ENCODE measurements at places on chromosomes 1 and 21.

DNA sequence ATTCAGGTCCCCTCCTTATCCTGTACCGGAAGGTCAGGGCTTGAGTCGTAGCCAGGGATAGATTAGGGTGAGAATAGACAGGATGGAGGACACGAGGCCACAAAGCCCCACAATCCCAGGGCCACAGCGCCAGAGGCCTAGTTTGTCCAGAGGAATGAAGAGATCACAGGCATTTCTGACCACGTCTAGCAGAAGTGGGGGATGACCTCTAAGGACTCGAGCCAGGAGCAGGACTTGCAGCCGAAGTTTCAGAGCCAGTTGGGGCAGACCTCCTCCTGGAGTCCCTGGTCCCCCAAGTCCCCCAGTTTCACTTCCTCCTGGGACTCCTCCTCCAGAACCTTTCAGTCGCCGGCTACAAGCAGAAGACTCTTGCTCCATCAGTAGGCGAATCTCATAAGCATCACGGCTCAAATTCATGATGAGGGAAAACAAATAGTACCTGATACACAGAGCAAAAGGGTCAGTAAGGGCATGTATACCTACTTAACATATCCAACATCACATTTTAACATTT lies 2.3 kb upstream of the ITGA10 start:
- no peak for DNase-seq

DNA sequence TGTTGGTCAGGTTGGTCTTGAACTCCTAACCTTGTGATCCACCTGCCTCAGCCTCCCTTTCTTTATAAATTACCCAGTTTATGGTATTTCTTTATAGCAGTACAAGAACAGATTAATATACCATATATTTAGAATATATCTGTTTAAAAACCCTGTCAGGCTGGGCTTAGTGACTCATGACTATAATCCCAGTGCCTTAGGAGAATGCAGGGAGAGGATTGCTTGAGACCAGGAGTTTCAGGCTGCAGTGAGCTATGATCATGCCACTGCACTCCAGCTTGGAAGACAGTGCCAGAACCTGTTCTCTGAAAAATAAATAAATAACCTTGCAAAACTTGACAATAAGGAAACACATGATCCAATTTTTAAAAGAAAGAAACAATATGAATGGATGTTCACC lies 43.9 kb downstream of the ZNF684 start:
- DNase-seq = no peak

DNA sequence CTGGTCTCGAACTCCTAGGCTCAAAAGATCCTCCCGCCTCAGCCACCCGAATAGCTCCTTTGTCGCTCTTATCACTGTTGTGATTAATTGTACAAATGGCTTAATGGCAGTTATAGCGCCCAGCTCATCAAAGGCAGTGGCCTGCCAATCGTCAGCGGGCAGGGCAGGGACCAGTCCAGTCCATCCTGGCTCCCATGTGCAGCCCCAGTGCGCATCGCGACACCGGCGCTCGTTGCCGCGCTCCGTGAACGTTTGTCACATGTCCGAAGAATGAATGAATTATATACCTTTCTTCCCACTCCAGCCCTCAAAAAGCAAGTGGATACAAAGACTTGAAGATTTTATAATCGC lies 18.4 kb downstream of the MTX1 start:
- no peak for DNase-seq

- no peak for DNase-seq
Measured at GRCh38 chr1:243796016-243796415, 54.0 kb downstream of the AKT3 start.

DNA sequence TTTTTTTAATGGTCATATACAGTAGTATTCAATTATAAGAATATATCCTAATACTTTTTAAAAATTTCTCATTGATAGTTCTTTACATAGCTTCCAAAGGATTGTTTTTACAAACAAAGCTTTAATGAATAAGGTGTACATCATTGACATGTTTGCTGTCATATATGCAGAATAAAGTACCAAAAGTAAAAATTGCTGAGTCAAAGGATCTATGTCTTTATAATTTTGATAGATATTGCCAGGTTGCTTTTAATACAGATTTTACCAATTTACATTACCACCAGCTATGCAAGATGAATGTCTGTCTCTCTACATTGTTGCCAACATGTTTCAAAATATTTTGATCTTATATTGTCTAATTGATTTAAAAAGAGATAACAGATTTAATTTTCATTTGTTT lies 173.9 kb upstream of the FAM78B start:
- no peak for DNase-seq

- DNase-seq = no peak
Measured at GRCh38 chr1:75616436-75617433, 5.8 kb upstream of the SLC44A5 start.

GRCh38 chr21:39658066-39658465 lies 45.3 kb downstream of the B3GALT5 start:
- DNase-seq = no peak

DNA sequence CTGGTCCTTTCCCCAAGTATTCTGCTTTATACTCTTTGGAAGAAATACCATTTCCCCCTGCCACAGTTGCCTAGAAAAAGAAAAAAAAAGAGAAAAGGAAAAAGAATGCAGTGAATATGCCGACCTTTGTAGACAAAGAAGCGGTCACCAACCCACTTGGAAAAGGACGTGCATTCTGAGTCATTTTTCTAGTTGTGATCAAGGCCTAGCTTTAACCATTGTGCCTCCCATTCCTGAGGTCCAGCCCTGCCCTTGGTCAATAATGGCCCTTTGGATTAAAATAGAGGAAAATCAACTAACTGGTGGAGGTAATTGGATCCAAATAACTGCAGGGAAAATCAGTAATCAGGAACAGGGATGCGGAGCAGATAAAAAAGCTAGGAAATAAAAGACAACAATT lies 24.8 kb downstream of the S1PR1 start:
- DNase-seq = no peak

GRCh38 chr1:236147521-236148469 lies 5.5 kb downstream of the GPR137B start:
- DNase-seq = no peak

DNA sequence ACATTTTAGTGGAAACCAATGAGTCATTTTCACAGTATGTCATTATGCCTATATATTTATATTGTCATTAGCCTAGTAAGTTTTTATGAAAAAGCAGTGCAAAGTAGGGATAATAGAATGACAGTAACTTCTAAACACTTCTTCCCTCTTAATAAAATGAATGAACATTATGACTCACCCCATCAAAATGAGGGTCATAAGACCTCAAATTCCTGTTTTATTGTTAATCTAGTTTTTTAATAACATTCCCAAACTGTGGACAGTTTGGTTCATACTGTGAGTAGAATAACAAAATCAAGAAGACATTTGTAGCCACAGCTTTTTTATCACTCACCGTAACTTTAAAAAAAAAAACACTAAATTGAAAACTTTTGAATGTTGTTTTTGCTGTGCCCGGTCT lies 160.5 kb downstream of the LRRC40 start:
- no peak for DNase-seq

GRCh38 chr21:37742115-37742514 lies 174.1 kb downstream of the KCNJ6 start:
- no peak for DNase-seq

DNA sequence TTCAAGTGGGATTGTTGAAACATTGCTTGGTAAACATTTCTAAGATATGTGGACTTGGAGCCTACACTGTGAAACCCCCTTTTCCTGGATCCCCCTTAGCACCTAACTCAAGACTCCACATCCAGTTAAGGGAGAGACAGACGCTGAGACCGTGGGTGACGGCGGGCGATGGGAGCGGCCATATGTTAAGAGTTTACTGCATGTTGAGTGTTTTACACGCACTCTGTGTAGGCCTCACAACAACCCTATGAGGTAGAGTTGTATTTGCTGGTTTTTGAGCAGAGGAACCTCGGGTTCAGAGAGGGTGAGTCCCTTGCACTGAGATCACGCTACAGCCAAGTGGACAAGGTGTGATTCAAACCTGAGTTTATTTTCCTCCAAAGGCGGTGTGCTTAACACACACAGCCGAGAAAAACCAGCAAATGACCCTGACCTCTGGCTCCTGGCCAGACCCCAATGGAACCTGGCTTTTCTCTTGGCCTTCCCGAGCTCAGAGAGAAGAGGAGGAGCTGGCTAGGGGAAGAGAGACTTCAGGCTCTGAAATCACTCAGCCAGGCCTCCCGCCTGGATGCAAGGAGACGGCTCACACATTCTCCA lies 46.9 kb upstream of the GOLT1A start:
- DNase-seq = no peak

DNA sequence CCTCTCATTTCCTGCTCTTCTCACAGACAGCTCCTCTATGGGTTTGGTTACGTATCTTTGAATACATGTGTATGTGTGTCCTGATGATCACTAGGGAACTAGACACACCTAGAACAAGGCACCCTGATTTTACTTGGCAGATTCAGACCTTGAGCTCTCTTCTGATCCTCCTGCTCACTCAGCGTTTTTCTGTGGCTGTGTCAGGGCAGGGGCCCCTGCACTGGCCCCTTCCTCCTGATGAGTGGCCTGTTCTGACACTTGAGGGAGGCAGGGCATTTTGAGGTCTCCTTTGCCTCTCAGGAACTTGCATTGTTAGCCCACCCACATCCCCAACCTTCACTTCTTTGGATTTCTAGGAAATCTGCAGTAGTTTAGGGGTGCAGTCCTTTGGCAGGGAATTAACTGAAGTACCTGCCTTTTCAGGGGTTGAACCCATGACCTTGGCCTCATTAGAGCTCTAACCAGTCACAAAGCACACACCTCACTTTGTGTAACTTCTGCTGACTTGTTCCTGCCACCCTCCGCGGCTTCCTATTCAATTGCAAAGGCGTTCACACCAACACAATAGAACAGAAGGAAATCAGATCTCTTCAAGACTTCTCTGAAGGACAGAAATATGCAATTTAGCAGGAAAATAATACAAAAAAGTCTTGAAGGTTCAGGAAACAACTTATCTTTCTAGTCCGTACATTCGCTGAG lies 8.8 kb downstream of the SMYD2 start:
- no peak for DNase-seq

GRCh38 chr1:152926091-152926490 lies 17.7 kb downstream of the IVL start:
- DNase-seq = no peak

GRCh38 chr1:32948390-32948722 lies 16.3 kb downstream of the RNF19B start:
- no peak for DNase-seq

All from GF-D8 (cell line).